ENCODE measurements at places on chromosomes 11 and 22.

- DNase-seq = no peak
These were observed 1.6 kb upstream of the SHANK3 start for GRCh38 chr22:50670914-50671538.

DNA sequence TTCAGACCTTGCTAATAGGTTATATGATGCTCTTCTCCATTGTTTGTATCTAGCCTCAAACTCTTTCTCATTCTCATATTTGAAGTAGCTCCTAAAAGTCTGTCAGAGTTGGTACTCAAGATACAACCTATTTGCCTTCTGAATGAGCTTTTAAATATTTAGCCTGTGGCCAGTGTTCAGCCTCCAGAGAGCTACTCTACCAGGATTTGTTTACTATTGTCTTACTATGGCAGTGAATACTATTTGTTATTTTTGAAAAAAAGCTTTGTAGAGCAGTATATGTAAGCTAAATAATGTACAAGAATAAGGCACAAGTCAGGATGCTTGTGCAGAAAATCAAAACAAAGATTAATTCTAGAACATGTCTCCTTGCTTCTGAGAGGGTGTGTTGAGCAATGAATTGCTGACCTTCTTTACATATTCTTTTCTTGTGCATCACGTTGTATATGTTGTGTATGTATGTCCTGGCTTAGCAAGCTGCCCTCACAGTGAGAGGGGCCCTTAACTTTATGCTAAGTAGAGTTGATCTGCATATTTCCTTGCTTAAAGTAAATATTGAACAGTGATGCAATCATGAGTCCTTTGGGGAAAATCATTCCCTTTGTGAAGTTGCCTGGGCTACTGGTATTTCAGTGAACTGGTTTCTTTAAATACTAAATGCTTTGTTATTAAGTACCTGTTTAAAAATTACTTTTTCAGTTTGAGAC, 438.0 kb downstream of the LUZP2 start:
- DNase-seq = no peak

DNA sequence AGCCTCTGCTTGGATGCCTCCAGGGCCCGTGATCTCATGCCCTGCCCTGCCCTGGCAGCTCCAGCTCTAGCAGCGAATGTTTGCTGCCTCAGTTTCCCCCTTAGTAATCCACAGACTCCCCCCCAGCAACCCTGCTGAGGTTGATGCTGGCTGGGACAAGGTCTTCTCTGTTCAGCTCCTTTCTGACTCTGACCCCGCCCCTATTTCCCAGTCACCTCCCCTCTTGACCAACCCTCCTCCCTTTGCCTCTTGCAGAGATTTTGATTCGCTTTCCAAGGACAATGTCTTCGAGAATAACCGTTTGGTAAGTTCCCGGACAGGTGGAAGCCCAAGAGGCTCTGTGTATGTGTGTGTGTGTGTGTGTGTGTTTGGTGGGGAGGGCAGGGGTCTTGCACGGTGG, 5.6 kb downstream of the MICALL1 start:
- no peak for DNase-seq

DNA sequence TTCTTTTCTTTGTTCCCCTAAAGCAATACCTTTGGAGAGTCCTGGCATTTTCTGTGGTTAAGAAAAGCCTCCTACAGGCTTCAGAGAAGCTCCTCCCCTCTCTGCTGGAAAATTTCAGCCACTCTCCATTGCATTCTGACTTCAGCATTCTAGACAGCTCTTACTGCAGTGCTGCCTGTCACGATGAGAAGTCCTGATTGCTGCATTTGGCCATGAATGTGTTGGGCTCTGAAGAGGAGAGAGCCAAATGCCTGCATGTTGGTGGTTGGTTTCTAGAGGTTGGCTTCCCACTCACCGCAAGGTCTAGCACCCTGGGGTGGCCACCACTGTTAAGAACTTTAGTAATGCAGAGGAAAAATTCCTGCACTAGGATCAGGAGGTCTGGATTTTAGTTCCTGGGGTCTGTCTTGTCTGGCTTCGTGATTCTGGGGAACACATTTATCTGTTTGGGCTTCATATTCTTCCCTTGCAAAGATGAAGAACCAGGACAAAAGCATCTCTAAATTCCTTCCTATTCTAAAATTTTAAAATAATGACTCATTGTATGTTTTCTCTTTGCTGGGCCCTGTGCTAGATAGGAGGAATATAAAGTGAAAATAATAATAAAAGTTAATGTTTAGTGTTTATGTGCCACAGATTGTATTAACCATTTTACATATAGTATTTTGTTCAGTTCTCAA, 38.1 kb downstream of the COA4 start:
- DNase-seq = no peak

DNA sequence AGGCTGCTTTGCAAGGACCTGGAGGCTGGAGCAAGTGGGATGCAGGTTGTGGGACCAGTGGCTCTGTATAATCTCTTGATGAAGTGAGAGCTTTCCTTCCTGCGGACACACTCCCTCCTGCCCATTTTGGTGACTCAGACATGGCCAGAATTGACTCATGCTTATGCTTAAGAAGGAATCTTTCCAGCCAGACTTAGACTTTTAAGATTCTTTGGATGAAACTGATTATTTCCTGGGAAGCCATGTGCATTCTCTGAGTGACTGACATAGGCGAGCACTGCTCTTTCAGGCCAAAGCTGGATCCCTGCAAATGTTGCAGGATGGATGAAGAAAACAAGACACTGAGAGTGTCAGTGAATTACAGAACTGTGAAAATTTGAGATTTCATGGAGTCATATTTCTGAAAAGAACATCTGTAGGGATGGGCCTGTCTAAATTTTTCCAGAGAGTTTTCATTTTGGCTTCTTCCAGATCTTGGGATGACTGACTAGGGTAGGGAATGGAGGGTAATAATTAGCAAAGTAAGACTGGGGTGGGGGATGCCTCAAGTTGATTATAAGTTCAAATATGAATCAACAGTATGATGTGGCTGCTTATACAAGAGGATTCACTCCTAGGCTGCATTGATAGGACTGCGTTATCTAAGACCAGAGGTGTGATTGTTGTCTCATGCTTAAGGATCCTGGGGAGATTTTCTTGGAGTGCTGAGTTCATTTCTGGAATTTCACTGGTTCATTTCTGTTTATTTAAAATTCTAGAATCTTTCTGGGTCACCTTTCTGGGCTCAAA, 195.8 kb downstream of the HIPK3 start:
- no peak for DNase-seq

DNA sequence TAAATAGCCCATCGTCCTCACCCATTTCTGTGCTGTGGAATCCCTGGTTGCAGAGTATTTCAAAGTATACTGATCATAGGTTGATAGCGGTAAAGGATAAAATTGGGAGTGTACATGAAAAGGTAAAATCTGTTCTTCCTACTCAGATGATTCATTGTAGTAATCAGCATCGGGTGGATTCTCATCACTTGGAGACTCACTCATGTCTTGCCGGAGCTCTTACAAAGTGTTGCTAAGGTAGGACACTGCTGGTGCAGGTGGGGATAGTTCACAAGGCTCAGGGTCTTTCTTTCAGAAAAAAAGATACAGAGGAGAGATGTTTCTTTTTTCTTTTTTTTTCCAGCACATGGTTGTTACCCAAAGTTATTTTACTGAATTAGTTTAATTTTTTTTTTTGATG, 84.8 kb downstream of the MTNR1B start:
- no peak for DNase-seq

GRCh38 chr11:34155057-34155756, 49.8 kb downstream of the NAT10 start:
- no peak for DNase-seq

DNA sequence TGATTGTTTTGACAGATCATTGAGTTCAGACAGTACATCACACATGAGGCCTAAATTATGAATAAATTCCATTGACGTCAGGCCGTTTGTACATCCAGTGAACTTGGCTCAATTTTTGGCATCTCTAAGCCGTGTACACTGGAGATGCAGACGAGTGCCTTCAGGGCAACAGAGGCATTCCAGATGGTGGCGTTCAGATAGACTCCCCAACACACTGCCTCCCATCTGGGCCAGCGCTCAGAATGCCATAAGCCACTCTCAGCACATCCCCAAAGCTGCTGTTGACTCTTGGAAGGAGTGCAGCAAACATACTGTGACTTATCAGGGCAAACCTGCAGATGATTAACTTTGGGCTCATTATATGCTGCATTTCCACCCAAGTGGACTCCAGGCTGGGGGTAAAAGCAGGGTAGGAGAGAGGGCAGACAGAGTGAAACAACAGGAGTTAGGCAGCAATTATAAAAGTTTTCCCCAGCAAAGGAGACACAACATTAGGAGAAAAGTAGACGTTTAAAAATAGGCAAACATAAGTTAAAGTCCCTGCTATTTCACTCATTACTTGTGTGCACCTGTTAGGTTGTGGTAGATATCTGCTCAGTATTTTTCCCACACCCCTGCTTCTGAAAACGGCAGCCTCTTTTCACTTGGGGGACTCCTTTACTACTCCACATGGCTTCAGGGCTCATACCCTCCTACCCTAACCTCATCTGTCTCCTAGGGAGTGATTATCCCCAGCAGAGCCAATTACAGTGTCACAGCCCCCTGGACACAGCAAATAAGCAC, 60.2 kb upstream of the PDE3B start:
- DNase-seq = no peak

- DNase-seq = no peak
These were observed 79.9 kb downstream of the AMBRA1 start for GRCh38 chr11:46513934-46514342.

DNA sequence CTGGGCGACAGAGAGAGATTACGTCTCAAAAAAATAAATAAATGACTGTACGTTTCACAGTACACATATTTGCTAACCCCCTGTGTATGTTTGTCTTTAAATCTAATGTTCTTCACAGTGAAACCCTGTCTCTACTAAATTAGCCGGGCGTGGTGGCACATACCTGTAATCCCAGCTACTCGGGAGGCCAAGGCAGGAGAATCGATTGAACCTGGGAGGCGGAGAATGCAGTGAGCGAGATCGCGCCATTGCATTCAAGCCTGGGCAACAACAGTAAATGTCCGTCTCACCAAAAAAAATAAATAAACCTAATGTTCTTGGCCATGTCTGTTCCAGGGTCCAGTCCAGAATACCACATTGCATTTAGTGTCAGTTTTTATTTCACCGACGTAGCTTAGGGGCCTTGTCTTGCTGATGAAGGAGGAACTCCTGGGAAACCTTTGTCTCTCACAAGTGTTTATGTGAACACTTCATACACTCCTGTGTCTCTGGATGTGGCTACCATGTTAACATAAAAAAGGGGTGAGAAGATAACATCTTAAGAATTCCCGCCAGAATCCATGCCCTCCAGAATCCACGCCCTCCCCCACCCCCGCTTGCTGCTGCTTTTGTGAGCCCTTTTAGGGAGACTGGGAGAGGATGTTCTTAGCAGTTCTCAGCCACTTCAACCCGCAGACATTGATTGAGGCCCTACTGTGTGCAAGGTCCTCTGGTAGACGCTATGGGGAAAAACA, 5.0 kb upstream of the SERHL2 start:
- no peak for DNase-seq

DNA sequence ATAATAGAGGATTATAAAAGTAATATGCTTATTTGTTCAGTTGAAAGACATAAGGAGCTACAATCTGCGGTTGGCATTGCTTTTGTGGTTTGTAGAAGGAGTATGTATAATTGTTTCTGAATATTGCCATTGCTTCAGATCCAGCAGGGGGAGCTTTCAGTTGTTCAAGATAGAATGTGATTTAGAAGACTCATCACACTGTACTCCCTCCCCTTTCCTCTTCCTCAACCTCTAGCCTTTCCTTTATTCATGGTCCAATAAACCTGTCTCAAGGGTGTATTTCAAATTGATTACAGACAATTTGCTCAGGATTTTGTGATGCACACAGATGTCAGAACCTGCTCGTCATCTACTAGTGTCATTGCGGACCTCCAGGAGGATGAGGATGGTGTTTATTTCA, 9.8 kb downstream of the PRMT3 start:
- DNase-seq = no peak

DNA sequence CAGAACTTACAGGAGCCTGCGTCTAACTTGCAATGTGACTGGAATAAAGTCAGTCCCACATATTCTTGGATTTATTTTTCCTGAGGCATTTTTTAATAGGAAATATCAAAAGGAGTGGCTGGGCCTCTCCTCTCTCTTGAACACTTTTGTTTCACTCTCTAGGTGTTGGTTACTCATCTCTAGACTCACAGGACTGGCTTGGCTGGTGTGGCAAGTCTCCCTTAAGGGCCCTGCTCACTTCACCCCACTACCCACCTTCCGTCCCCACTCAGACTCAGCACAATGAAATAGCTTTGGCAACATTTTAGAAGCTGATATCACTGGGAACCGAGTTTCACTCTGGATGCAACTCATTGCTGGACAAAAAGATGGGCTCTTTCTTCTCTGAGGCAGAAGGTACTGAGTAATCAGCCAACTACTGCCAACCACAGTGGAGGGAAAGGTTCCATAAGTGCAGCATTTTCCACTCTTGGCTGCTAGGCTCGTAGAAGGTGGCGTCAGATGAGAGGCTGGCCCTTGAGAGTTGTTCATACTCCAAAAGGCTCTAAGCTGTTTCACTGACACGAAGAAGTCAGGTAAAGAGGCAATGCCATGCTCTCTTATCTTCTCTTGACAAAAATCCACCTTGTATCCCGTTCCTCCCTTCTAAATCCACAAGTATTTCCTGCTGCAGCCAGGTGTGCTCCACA, 390.6 kb downstream of the SOX6 start:
- DNase-seq = no peak

- no peak for DNase-seq
These were observed 53.2 kb downstream of the HIRA start for GRCh38 chr22:19378344-19378674.

DNA sequence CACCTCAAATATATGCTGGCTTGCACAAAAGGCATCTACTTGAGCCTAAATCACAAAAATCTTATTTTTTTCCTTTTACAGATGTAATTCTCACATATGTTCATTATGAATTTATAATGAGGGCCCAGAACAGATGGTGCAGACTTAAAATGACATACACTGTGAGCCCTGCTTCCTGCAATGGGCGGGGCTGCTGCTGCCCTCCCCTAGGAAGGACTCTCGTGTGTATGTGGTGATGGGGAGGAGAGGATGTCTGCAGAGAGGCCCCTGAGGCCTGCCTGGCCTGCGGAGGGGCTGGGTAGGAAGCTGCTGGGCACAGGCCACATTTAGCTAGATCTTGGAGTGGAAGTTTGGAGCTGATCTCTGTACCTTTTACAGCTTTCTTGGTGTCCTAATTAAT, 233.4 kb upstream of the KIRREL3 start:
- DNase-seq = no peak

GRCh38 chr11:61616434-61616833, 35.6 kb upstream of the SYT7 start:
- no peak for DNase-seq

DNA sequence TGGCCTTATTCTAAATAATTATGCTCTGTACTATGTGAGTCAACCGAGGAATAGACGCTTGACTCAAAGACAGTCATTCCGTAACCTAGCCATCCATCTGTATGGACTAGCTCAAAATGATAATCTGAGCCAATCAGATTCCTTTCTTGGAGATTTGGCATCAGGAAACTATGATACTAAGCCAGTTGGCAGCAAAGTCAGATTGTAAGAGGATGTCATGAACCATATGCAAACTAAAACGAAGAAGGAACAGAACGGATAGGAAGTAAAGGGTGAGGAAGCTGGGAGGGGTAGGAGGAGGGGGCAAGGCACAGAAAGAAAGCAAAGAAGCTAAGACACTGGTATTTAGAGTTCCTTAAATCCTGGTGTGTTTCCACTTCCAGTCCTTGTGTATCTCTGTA, 10.7 kb upstream of the SESN3 start:
- no peak for DNase-seq
